Activated naive CD4-positive, alpha-beta T cell treated with anti-CD3 and anti-CD28 coated beads, Interleukin-2, amount 50 U/mL, for 72 hours (primary cell): ENCODE measurements at places on chromosomes 11 and 22. TPM values are rescaled to one million over a fixed set of nuclear protein-coding genes. Genes with fewer than 3 reads are reported as not detected.
A peak's percentile ranks its signal among the peaks of the same experiment; 100 is the strongest.

DNA sequence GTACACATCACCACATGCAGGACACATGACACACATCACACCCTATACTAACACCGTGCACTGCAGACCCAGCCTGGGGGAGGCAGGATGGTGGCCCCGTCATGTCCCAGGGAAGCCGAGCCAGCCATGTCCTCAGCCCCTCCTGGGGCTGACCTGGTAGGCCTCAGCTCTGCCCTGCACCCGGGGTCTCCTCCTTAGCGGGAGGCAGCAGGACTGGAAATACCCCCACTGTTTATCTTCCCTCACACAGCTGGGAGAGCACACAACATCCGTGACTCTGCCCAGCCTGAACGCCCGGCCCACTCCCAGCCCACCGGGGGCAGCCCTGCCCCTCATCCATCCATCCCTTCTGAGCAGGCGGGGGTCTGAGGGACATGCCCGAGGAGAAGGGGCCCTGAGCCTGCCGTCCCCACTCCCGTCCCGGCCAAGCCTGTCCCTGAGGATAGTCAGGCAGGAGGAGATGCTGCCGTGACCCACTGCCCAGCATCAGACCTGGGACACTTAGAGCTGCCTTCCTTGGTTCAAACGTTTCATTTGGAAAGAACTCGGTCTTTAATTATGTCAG lies 945.0 kb downstream of the BRD1 start:
- no peak for DNase-seq

DNA sequence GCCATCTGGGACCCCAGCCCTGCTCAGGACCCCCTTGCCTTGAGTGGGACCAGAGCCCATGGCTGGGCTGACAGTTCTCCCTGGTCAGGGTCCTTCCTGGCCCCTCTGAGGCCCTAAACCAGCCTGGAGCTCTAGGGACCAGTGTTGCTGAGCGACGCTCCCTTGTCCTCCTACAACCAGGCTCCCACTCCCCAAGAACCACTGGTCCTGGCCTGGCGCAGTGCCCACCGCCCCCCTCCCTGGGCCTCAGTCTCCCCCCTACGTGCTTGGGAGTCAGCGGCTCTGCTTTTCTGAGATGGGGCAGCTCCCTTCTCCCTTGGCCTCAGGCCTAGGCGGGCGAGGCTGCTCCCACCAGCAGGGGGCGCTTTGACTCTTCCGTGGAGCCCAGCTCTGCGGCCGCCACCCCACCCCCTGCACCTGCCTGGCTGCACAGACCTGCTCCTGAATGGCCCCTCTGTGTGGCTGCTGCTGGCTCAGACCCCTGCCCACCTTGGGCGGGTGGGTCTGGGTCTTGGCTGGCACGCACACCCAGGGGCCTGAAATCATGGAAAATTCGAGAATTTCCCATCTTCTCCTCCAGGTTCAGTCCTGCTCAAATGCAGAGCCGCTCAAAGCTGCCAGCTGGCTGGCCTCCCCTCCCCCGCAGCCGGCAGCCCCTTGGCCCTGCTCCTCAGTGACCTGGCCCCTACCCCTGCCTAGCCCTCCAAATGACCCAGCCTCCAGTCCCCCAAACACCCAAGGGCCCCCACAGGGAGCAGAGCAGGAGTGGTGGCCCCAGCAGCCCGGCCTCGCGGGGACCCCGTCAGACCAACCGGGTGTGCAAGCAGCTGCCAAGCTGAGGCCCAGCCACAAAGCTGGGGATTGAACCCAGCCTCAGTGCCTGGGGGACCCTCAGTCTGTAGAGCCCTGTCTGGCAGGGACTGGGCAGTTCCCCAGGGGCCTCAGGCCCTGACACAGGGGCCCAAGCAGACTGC lies 9.1 kb downstream of the PRR33 start:
- DNase-seq, result peak; percentile 80

The SLC25A18 gene
- total RNA-seq, result not detected

The RGL4 gene
- total RNA-seq, result 49.7 TPM

The MAJIN gene
- not detected for total RNA-seq

DNA sequence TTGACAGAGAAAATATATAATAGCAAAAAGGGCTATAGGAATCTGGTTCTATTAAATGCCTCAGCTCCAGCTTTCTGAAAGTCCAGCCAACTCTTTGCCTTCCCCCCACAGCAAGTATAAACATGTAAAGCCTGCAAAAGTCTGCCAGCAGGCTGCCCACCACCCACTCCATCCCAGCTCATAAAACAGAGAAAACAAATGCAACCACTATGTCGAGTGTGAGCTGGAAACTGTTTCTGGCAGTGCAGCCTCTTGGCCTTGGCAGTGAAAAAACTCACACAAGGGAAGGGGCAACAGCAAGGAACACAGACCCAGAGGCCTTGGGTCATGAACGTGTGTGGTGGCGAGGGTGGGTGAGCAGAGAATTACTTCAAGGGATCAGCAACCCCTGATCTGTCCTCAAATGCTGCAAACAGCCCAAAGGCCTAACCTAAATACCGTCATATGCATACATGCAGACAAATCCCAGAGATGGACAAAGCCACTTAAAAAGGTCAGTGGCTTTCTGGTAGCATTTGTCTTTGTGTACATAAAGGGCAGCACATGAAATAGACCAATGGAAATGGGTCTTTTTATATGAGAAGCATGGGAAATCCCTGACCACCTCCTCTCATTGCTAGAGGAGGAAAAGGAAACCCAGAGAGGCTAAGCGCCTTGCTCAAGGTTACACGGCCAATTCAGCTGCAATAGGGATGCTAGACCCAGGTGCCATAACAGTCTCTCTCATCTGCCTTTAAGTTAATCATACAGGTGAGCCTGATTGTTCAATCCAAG lies 74.8 kb downstream of the NAT10 start:
- no peak for DNase-seq

GRCh38 chr11:135075740-135076139 lies 663.7 kb upstream of the B3GAT1 start:
- DNase-seq, result peak; percentile 81

The DEUP1 gene
- not detected for total RNA-seq

The CDC42EP2 gene
- total RNA-seq, result 3.9 TPM

The TSSK2 gene
- not detected for total RNA-seq

The IL17REL gene
- total RNA-seq, result 0.12 TPM

GRCh38 chr22:32701034-32701433 lies 100.5 kb upstream of the TIMP3 start:
- no peak for DNase-seq

DNA sequence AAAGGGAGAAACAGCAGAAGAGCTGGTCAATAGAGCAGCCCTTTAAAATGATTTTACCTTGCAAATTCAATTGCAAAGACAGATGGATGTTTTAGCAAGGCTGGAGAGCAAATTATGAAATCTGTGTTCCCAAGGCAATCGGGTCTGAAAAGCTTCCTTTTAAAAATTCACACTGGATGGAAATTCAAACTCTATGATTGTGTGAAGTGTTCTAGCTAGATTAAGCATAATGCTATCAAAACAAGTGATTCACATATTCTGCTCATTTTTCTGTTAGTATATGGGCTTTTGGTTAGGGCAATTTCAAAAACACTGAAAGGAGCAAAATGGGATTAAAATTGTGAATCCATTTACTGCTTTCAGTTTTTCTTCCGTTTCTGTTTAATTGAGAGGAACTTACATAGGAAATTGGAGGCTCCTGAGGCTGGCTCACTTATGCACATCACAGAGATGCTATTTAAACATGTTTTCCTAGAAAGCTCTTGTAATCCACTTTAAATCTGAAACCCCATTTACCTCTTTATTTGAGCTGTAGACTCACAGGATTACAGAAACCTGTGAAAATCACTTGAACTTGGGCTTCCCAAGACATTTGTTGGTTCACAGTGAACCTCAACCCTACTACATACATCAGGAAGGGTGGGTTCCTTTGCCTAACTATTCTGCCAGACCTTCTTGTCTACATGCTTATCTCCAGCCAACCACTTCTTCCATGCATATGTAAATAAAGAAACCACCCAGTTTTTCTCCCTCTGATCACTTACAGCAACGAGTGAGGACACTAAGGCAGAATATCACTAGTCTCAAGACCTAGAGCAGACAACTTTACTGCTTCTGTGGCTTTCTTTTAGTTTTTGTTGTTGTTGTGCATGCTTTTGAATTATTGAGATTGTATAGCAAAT lies 201.9 kb upstream of the PITPNB start:
- DNase-seq, result no peak

The KRTAP5-2 gene
- total RNA-seq, result not detected

The CD44 gene
- 381 TPM for total RNA-seq

The PLXNB2 gene
- 10.3 TPM for total RNA-seq

The GGTLC3 gene
- total RNA-seq, result not detected

GRCh38 chr22:27962268-27963044 lies 43.4 kb upstream of the PITPNB start:
- no peak for DNase-seq

DNA sequence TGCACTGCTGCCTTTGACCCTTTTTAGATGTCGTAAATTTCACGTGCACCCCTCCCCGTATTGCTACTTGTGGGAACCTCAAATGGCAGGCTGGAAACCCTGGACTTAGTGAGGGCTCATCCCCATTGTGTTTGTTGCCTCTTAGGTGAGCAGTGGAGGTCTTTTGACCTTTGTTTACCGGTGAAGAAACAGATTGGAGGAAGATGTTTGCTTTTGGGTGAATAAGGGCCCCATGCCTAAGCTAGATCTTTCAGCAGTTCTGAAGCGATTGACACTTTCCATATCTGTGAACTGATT lies 782 bp downstream of the SMARCB1 start:
- DNase-seq, result no peak

DNA sequence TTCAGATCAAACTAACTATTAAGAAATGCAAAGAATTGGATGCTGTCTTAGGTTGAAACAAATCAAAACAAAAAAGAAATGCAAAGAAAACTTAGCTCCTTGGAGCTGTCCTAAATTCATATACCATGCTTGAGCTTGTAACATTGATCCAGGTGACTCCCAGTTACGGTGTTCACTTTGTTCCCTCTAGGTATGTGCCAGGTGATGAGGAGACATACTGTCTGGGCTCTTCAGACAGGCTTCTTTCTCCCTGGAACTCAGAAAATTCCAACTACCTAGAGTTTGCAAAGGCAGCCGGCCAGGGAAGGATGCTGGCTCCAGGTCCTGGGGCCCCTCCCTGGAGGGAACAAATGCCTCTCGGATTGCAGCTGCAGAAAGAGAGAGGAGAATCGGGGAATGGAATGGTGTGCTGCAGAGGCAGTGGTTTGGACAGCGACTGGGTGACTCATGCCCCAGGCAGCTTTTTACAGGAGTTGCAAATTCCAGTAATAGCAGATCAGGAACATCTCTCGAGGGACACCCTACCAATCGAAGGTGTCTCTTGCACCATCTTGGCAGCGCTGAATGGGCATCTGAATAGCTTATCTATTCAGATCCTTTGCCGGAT lies 12.3 kb upstream of the ASPHD2 start:
- DNase-seq, result no peak

The SCGB1A1 gene
- total RNA-seq, result not detected

DNA sequence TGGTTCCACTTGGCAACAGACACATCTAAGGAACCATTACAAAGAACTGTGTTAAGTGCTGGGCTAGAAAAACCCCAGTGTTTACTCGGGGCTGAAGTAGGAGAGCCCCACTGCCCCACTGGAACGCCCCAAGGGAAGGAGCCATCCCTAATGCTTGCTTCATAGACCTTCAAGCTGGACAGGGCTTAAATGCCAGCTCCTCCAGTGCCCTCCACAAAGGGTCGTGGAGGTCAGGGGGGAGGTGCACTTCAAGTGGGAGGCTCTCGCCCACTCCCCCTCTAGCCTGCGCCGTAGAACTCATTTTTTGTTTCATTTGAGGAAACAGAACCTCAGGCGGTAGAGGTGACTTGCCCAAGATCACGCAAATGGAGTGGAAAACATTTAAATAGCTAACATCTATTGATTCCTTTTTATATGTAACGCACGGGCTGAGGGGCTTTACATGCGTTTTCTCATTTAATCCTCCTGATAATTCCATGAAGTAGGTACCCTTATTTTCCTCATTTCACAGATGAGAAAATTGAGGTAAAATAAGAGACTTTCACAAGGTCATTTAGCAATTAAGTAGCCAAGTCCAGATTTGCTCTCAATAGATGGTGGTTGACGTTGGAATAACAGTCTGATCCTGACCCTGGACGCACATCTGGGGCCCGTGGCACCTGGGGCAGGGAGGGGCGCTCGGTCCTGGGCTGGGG lies 545 bp upstream of the ZDHHC13 start:
- DNase-seq, result no peak

The CCDC87 gene
- total RNA-seq, result 0.50 TPM

DNA sequence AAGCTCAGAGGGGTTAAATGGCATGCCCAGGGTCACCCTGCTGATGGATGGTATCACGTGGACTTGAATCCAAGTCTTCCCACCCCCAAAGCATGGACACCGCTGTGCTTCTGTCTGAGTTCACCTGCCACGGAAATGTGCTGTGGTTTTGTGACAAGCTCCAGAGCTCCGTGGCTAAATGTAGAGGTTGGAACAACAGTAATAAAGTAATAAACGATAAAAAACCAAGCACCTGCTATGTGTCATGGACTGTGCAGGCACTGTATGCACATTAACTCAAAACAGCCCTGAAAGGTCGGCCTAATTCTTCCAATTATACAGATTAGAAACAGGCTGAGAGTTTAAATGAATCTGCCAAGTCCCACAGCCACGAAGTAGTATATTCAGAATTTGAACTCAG lies 182.1 kb upstream of the NAV2 start:
- DNase-seq, result no peak

DNA sequence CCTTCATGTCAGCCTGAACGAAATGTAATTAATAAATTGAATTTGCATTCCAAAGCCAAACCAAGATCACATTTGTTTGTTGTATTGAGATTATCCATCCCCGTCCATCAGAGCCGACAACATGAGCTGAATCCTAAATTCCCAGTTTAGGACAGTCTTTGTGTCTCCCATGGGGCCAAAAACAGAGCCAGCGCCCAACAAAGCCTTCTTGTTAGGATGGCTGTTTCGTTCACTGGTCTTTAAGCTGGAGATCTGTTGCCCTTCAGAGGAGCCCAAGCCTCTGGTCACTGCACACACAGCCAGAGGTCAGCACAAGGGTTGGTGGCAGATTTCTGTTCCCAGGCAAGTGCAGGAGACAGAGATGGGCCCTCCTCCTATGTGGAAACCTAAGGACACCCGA lies 25.8 kb downstream of the DSCAML1 start:
- no peak for DNase-seq

The SERHL2 gene
- 1.2 TPM for total RNA-seq

The BACE1-AS gene
- total RNA-seq, result 7.0 TPM

GRCh38 chr11:64334764-64335735 lies 5.0 kb upstream of the CCDC88B start:
- peak; percentile 55 for DNase-seq

The OR6A2 gene
- 0.10 TPM for total RNA-seq

GRCh38 chr11:122107566-122107965 lies 8.4 kb downstream of the BLID start:
- no peak for DNase-seq

- no peak for DNase-seq
Measured at GRCh38 chr11:58617976-58618557, 4.4 kb upstream of the CNTF start.

DNA sequence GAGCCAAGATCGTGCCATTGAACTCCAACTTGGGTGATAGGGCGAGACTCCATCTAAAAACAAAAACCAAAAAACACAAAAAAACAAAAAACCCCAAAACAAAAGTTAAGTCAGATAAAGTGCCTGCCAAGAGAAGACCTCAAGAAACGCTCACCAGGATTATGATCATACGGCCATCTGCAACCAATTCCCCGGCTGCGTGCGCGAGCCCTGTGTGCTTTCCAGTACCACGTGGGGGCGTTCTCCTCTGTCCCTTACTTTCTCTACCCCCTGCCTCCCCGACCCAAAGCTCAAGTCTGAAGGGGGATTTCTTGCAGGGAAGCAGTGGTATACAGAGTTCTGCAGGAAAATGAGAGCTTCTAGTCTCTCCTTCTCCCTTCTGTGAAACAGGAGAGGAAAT lies 10.5 kb upstream of the RPS19BP1 start:
- no peak for DNase-seq
